ENCODE measurements at places on chromosomes 5 and 9. TPM values are rescaled to one million over a fixed set of nuclear protein-coding genes. Genes with fewer than 3 reads are reported as not detected.

Gene INSL4
- 15.8 TPM for total RNA-seq

Gene ORM2
- not detected for total RNA-seq

Gene NOL8
- total RNA-seq = 31.3 TPM

Gene OSMR
- total RNA-seq = 76.1 TPM

Gene CAAP1
- total RNA-seq = 16.1 TPM

Gene PDGFRB
- total RNA-seq = 0.18 TPM

Gene PDZD2
- 0.07 TPM for total RNA-seq

Gene ZNF483
- total RNA-seq = 0.53 TPM

Gene SEMA4D
- total RNA-seq = 6.3 TPM
